GM03348 (cell line): ENCODE measurements at places on chromosomes 7 and 10.

GRCh38 chr7:51369746-51370145, 53.1 kb upstream of the COBL start:
- peak; percentile 23 for DNase-seq

DNA sequence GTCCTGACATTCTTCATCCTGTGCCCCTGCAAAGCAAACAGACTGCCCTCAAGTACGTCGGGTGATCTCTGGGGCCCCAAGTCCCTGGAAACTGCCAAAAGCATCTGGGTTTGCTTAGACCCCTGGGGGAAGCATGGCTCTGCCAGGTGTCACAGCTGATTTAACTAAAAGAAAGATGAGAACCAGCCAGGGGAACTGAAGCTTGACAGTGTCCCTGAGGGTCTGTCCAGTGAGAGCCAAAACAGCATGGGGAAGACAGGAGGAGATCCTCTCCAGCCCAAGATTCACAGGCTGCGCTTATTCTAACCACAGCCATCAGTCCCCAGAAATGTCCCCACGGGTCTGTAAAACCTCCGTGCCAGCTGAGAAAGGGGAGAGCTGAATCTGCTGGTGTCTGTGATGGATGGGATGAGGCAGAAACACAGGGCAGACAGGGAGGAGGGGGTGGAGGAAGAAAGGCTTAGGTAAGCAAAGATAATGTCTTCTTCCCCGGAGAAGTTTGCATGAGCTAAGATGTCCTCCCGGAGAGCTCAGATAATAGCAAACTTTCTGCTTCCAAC, 21.3 kb downstream of the CCDC3 start:
- no peak for DNase-seq

DNA sequence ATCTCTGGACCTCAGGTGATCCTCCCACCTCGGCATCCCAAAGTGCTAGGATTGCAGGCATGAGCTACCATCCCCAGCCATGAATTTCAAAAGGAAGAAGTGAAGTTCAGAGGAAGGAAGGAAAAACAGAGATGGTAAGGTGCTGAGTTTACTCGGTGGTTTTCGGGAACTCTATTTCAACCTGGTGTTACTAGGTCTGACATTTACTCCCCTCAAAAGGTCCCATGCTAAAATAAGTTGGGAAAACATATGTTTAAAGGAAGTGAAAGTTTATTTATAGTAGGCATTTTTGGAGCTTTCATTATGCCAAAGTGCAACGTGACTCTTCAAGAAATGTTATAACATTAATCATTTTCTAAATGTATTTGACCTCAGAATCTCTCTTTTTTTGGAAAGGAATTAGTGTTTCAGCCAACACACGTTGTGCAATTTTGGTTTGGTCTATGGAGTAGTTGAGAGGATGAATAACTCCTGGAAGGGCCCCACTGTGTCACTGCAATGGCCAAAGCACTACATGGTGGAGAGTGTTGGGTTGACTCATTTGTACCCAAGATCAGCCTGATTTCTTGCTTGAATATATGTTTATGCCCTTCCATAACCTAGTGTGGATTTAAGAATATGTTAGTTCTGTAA, 114.7 kb upstream of the FAM171A1 start:
- peak; percentile 29 for DNase-seq

GRCh38 chr10:88820748-88821401, 18.3 kb downstream of the LIPM start:
- DNase-seq, result peak; percentile 50

DNA sequence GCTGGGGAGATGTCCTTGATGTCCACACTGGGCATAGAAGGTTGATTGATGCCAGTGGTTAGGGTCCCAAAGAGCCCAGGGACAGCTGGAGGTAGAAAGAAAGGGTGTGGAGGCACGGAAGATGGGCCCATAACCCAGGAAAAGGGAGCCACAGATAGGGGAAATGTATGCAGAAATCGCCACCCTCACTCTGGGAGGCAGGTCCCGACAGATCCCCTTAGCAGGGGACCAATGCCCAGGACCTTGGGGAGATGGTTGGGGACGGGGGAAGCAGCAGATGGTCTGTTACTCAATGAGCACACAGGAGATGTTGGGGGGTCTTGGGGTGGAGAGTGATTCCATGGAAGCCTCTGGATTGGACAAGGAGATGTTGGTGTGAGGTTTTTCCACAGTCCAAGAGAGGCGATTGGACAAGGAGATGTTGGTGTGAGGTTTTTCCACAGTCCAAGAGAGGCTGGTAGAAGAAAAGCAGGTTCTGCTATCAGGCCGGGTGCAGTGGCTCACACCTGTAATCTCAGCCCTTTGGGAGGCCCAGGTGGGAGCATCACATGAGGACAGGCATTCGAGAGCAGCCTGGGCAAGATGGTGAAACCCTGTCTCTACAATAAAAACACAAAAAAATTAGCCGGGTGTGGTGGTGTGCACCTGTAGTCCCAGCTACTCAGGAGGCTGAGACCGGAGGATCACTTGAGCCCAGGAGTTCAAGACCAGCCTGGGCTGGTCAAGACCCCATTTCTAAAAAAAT, 7.0 kb upstream of the PPP1R35 start:
- no peak for DNase-seq

DNA sequence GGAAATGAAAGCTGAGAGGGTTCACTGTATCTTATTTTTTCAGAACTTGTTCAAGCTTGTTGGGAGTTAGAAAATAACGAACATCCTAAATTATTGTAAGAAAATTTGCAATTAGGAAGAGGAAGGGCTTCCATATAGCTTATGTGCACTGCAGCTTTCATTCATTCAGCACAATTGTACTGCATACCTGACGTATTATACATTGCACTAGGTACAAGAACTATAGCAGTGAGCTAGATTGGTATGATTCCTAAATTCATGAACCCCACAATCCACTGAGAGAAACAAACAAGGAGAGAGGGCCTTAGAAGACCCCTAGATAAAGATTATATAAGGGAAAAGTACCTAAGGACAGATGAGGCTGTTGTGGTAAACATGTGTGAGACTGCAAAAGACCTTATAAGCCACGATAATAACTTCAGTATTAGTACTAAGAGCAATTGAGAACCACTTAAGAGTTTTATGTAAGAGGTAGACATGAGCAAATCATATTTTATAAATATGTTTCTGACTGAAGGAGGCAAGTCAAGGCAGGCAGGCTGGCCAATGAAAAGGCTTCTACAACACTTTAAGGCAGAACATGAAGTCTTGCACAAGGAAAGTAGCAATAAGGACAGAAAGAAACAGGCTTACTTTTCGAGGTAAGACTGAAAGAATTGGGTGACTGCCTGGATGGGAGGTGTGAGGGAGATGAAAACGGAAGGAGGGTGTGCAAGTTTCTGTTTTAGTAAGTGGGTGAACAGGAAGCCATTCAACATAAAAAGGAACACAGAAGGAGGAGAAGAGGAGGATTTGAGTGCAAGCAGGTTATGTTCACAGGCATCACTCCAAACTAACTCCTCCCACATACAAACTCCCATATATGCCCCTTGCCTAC, 77.9 kb upstream of the LRRN3 start:
- DNase-seq, result no peak

GRCh38 chr10:112758961-112759360, 191.1 kb upstream of the TCF7L2 start:
- DNase-seq, result no peak

- no peak for DNase-seq
Measured at GRCh38 chr10:103501186-103501585, 7.7 kb downstream of the NEURL1 start.

DNA sequence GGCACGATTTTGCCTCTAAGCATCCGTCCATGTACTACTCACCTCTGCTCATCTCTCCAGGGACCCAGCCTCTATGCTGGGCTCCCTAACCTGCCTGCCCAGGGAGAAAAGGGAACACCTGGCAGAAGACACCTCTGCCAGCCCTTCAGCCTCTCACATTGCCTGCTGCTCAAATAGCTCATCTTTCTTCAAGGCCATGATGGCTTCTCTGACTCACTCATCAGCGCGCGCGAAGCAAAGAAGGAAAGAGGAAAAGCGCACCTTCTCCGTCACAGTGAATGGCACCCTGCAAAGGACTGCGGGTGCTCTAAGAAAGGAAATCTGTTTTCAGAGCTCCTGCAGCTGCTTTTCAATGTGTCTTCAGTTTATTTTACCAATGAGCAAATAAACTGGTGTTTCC, 174.0 kb downstream of the PRKAG2 start:
- no peak for DNase-seq

DNA sequence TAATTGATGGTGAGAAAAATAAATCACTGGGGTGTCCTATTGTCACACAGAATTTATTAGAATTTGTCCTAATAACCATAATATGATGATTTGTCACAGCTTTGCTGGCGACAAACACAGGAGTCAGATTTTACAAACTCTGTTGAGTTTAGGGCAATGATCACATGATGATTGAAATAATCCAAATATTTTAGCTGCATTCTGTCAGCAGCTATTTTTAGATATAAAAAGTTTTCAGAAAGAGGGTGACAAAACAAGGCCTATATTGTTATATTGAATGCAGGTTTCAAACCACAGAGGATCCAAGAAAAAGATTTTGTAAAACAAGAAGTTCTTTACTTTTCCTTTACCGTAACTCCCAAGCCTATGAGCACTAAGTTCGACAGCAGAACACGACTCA, 178.8 kb downstream of the ADAM12 start:
- DNase-seq, result no peak

DNA sequence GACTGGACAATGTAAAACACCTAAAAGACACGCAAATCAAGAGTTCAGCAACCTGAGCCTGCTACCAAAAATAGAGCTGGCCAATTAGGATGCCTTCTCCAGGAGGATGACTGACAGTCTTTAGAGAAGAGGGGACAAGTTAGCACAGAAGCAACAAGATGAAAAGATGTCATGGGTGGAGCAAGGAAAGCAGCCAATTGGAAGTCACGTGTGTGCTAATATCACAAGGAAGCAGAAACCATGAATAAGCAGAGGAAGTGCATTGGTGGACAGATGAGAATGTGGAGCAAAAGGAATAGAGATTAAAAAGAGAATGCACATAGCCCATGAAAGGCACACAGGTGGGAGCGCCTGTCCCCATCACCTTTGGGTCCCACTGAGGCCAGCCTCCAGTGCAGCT, 148.1 kb downstream of the SLC25A13 start:
- no peak for DNase-seq
